ENCODE measurements at places on chromosomes 1 and 21.

DNA sequence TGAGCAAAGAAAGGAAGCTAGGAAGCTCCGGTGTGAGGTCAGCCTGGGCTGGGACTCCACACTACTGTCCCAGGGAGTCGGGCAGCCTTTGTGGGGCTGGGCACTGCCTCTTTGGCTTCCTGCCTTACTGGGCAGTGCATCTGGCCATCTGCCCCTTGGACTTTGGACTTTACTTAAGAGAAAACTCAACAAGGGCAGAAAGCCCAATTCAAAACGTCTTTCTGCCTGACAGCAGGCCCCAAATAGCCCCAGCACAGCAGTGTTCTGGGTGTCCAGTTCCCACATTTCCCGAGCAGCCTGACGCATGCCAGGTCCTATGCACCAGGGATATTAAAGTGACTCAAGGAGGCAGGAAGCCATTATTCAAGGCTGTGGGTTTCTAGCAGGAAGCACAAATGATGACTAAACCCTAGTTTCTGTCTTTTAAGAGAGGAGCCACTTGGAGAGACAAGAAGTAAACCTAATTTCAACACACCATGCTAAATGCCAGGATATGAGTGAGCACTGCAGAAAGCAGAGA, 37.9 kb upstream of the EDEM3 start:
- no peak for DNase-seq

DNA sequence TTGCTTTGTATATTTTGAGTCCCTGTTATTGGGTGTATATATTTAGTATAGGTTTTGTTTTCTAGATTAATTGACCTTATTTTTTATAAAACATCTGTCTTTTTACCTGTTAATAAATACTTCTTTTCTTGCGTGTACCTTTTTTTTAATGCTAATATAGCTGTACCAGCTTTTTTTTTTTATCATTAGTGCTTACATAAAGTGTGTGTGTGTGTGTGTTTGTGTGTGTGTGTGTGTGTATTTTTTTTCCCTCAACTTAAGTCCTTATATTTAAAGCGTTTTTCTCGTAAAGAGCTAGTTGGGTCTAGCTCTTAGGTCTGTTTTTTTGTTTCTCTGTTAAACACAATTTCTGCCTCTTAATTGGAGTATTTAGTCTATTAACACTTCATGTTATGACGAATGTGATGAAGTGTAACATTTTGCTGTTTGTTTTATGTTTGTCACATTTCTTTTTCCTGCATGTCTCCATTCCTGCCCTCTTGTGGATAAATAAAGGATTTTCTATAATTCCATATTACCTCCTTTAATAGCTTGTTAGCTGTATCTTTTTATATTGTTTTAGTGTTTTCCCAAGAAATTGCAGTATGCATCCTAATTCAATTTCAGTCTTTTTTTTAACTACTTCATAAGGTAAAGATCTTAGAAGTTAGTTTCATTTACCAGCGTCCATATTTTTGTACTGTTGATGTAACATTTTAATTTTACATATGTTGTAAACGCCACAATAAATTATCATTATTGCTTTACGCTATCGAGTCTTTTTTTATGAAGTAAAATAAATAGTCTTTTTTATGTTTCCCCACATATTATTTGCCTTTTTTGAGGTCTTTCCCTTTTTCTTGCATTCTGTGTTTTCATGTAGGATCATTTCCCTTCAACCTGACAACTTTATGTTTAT, 4.3 kb downstream of the PRMT2 start:
- no peak for DNase-seq

DNA sequence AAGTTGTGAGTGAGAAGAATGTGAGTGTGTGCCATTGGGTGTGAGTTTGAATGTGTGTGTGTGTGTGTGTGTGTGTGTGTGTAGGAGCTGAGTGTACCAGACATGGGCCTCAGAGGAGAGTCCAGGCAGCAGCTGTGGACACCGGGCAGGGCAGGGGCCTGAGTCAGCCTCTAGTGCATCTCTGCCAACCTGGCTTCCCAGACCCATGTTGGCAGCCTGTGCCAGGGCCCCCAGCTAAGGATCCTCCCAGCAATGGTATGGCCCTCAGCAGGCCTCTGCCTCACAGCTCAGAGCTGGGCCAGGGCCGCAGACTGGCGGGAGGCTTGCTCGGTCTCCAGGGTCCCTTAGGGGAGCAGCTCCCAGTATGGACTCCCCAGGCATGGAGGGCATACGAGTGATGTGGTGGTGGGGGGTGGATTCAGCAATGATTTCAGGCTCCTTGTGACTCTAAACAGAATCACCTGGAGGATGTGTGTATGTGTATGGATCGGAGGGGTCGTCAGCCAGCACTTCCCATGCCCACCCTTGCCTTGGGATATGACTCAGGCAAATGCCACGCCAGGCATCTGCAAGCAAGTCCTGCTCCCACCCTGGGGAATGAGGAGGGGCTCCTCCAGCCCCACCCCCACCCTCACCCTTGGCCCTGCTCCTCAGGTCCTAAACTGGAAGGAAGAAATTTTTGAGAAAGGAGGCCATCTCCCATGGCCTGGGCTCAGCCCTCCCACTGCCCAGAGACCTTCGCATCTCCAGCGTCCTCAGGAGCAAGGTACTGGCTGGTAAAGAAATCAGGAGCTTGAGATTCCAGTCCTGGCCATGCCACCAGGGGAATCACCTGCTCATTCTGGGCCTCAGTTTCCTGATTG, 1.8 kb upstream of the FOXO6 start:
- no peak for DNase-seq

GRCh38 chr1:21764615-21765423, 18.1 kb downstream of the USP48 start:
- DNase-seq = no peak

GRCh38 chr1:67795179-67795912, 37.9 kb downstream of the GNG12 start:
- DNase-seq = no peak

DNA sequence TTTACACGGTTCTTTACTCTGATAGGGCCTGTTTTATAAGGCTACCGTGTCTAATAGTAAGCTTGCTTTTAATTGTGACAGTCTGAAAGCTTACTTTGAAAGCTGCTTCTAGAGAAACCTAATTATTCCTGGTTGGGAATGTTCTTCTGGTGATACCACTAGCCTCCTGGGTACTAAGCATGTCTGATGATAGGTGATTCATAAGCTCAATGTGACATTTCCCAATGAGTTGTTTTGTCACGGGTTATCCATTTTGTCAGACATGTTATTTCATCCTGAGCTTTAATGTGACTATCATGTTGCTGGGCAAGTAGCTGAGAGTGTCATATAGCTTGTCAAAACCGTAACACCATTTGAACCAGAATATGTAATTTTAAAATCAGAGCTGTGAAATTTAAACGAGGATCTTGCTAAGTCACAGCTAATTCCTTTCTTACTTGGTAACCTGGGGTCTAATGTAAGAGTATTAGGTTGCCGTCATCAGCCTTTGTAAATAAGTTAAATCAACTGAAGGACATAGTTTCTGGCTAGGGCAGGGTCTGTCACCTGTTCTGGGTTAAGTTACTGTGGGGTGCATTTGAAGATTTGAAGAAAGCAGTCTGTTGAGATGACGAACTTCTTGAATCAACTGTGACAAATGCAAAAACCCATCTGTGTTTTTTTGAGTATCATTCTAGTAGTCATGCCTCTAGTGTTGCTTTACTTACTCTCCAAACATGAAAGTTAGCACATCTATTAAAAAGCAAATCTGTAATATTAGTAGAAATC, 529.2 kb downstream of the USP25 start:
- DNase-seq = no peak

- DNase-seq = no peak
Observed at GRCh38 chr21:44969066-44969670, 29.3 kb downstream of the SLX9 start.

GRCh38 chr1:226223157-226223785, at the start of gene MIXL1:
Gene MIXL1, plus strand, starts transcription at chr1:226223664. Its CDS starts 18 bp downstream, at chr1:226223682.
- no peak for DNase-seq

- DNase-seq = no peak
Observed at GRCh38 chr1:244807138-244807537, 28.3 kb upstream of the COX20 start.

GRCh38 chr1:41954533-41954944, 35.8 kb upstream of the HIVEP3 start:
- no peak for DNase-seq

GRCh38 chr1:98940722-98941079, 64.0 kb downstream of the PLPPR5 start:
- DNase-seq = no peak

GRCh38 chr1:29849038-29849750, 612.9 kb downstream of the PTPRU start:
- DNase-seq = peak; percentile 4

DNA sequence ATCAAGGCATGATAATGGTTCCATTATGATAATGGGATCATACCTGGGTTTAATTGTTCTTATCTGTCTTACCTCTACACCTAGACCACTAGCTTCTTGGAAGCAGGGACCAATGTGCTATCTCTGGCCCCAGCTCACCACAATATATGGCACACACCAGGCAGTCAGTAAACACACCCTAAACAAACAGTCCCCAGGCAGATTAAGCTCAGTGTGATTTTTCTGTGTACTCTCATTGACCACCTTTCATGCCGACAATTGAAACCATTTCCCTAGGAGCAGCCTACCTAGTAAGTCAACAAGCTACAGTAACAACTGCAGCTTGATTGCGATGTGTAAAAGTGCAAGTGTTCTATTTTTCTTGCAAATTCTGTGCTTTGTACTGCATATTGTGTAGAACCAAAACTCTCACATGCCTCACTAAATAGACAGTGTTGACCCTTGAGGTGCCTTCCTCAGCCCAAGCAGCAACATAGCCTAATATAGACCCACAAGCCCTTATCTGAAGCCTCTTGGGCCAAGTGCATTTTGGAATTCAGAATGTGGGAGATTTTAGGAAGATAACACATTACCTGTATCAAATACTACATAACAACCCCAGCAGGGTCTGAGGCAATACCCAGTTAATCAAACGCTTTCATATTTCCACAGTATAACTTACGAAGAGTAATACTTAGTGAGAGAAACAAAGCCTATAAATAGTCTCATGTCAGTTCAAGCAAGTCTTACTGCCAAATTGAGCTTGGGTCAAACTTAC, 32.0 kb downstream of the INPP5B start:
- DNase-seq = no peak

DNA sequence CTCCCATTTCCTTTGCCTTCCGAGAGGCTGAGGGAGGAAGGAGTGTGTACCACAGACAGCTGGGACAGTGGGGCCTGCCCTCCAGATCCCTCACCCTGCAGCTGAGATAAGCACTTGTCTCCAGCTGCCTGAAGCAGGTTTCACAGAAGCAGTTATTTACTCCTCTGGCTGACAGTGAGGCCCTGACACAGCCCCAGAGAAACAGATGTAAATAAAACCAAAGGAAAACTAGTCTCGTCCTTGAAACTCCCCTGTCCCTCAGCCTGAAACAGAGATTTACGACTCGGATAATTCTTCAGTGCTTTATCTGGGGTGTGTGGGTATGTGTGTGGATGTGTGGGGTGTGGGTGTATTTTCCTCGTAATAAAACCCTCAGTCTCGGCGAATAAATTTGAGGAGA, 181.1 kb downstream of the IGSF21 start:
- DNase-seq = no peak

GRCh38 chr1:151710187-151710840, 6.3 kb downstream of the CELF3 start:
- no peak for DNase-seq

GRCh38 chr21:35438643-35439404, 389.7 kb upstream of the RUNX1 start:
- DNase-seq = no peak

DNA sequence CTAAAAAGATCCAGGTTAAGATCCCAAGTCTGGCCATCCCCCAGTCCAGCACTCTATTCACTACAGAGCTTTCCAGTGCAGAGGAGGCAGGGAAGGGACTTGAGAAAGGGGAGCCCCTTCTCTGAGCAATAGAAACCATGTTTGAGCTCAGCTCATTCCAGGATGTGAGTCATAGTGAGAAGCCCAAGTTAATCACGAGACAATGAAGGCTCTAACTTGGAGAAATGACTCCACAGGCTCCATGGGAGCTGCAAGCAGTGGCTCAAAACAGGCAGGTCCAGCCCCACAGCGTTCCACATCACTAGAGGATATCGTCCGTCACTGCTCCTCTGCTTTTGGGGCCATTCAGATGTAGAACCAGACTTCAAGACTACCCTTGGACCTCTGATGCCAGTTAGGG, 59.1 kb downstream of the CAMK2N1 start:
- no peak for DNase-seq

DNA sequence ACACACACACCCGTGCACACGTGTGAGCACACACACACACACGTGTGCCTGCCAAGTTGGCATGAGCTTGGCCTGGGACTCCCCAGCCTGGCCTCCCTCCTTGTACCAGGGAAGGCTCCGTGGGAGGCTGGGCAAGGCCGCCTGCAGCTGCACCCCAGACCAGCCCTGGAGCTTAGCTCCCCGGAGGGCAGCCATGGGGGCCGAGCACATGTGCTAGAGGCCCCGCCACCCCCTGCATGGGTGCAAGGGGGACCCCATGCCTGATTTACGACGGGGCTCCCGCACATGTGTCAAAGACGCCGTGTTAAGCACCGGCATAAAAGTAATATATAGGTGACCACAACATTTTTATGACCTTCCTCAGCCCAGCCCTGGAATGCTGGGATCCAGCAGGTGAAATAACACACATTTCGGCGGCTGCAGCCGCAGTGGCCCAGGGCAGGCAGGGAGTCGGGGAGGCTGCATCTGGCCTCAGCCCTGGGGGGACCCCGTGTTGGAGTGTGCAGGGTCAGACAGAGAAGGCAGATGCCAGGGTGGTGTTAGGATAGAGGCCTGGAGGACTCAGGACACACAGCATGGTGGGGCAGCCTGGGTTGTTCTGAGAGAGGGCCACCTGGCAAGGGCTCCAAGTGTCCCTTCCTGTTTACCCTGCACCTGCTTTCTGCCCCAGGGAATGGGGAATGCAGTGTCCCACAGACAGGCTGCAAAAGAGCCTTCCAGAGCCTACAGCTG, 56.3 kb downstream of the WNT9A start:
- no peak for DNase-seq

DNA sequence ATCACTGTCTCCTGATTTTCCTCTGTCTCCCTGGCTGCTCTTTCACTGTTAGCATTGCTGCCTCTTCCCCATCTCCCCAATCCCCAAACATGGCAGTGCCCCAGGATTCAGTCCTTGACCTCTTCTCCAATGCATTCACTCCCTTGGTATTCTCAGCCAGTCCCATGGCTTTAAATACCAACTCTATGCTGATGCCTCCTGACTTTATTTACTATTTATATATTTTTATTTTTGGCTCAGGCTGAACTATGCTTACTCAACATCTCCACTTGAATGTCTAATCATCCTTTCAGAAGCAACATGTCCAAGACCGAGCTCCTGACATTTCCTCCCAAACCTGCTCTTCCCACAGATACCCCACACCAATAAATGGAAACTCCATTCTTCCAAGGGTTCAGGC, 26.3 kb downstream of the NMNAT2 start:
- no peak for DNase-seq

GRCh38 chr1:12153181-12153785, 13.5 kb upstream of the TNFRSF1B start:
- DNase-seq = no peak

- DNase-seq = no peak
Observed at GRCh38 chr1:1942753-1943656, 23.9 kb upstream of the TMEM52 start.

DNA sequence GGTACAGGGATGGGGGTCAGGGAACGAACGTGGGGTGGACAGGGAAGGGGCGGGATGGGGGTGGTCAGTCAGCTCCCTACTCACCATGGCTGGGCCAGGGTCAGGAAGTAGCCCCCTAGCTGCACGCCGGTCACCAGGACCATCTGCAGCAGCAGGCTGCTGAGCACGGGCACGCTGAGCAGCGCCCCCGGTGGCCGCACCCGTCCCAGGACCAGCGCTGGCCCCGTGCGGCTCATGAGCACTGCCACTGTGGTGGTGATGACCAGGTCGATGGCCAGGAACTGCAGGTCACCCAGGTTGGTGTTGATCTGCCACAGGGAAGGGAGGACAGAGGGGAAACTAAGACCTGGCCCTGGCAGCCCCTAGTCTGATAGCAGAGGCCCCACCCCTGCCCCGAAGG, 6.5 kb upstream of the MFAP2 start:
- no peak for DNase-seq

Measured in activated CD8-positive, alpha-beta memory T cell treated with anti-CD3 and anti-CD28 coated beads for 1 hour (primary cell).